T-cell (primary cell): ENCODE measurements at places on chromosomes 4 and X. TPM values are rescaled to one million over a fixed set of nuclear protein-coding genes. Genes with fewer than 3 reads are reported as not detected.

The SLC6A14 gene
- total RNA-seq, result not detected

The HNRNPD gene
- 212 TPM for total RNA-seq

The DAPP1 gene
- total RNA-seq, result 15.0 TPM

The PASD1 gene
- total RNA-seq, result not detected

The HHIP gene
- total RNA-seq, result 0.85 TPM

The EDA2R gene
- total RNA-seq, result 0.25 TPM

The FREM3 gene
- total RNA-seq, result 0.16 TPM

The SAP30 gene
- 4.1 TPM for total RNA-seq

DNA sequence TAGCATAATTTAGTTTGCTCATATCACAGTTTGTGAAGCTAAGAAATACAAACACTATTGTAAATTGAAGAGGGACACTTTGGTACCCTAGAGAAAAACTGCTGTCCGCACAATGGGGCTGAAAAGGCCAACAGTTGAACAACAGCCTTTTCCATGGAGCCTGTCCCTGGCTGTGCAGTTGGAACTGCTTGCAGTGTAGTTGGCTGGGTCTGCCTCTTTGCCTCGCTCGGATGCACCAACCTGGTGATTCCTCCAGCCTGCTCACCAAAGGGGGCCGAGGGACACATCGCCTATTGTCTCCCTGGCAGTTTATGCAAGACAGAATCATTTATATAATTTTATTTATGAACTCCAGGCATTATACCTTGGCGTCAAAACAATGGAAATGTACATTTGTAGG, 16.5 kb upstream of the GALNT7 start:
- DNase-seq, result no peak

- no peak for DNase-seq
These were observed 13.2 kb upstream of the CTSO start for GRCh38 chr4:155966731-155967395.

- no peak for DNase-seq
These were observed 2.3 kb upstream of the KDM5C start for GRCh38 chrX:53227224-53227765.

DNA sequence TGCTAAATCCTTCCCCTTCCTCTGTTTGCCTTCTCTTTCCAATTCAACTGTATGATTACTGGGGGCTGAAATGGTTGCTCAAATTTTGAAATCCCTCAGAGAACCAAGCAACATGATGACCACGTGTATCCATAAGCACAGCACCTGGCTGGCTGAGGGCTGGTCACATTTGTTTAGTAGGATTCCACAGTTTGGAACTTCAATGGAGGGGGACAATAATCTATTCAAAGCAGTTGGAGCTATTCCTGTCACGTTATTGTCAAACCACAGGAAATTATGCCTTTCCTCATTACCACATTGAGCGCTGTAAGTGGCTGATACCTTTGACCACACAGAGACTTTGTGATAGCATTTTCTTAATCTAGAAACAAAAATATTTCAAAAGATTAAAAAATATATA, 7.0 kb downstream of the TMSB4X start:
- DNase-seq, result no peak

DNA sequence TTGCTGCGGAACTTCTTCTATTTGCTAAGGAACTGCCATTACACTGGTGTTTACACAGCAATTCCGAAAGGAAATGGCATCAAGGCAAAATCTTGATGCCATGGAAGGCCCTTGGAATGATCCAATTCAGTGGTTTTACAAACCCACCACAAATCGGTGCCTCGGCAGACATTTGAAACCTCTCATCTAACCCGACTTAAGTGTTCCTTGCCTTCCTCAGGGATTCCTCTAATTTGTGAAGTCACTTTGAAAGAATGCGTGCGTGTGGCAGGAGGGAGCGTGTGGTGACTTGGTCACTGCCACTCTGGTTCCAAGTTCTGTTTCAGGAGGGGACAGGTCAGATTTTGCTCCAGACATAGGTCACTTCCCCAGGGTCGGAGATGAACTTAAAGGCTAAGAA, 4.8 kb downstream of the NOP14 start:
- no peak for DNase-seq

DNA sequence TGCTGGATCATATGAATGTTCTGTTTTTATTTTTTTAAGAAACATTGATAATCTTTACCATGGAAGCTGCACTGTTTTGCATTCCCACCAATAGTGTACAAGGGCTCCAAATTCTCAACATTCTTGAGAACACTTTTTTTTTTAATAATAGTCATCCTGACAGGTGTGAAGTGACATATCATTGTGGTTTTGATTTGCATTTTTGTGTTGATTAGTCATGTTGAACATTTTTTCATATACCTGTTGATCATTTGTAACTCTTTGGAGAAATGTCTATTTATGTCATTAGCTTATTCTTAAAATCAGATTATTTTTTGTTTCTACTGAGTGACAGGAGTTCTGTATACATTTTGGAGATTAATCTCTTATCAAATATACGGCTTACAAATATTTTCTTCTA, 408.5 kb downstream of the GLUD2 start:
- DNase-seq, result no peak

DNA sequence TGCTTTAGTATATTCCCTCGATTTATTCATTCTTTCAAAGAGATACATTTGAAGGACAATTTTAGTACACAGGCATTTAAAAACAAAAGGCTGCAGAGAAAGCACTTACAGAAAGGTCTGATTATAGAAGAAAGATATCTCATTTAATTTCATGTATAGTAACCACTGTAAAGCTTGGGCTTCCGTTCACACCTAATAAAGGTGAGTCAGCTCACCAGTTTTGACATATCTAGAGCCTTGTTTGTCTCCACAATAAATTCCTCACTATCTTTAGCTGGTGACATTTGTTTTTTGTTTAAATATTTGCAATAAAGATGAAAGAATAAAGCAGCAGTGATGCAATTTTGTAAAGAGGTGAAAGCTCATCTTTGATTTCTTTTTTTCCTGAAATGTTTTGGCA, 1.1 kb upstream of the EPHA5 start:
- DNase-seq, result no peak

GRCh38 chr4:70606459-70606858, 14.4 kb downstream of the AMBN start:
- DNase-seq, result no peak

DNA sequence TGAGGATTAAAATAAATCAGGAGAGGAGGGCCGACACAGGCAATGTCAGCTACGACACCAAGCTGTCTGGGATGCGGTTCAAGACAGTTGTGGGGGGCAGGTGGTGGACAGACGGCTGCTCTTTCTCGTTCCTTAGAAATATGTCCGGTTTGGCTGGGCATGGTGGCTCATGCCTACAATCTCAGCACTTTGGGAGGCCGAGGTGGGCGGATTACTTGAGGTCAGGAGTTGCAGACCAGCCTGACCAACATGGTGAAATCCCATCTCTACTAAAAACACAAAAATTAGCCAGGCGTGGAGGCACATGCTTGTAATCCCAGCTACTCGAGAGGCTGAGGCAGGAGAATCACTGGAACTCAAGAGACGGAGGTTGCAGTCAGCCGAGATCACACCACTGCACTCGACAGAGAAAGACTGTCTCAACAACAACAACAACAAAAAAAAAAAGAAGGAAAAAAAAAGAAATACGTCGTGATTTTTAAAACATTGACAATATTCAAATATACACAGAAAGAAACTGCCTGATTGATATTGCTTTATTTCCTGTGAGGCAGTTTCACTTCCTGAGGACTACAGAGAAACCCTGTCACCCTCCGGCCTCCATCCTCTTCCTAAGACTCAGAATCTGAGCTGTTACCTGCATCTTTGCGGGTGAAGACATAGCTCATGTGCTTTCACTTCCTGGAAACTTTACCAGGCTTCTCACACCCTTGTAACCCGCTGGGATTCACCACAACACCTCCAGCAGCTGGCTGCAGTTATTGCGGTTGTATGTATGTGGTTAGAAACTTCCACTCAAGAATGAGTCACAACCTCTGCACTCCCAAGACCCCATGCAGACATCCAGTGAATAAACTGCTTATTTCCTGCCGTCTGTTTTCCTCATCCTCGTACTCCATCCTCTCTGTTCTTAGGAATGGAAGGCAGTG, 63.8 kb upstream of the STS start:
- peak; percentile 24 for DNase-seq
